ENCODE measurements at places on chromosomes 6 and 20.

GRCh38 chr6:24899136-24899996 lies 36.4 kb downstream of the RIPOR2 start:
- no peak for DNase-seq

- no peak for DNase-seq
Measured at GRCh38 chr20:3696200-3696599, 14.4 kb upstream of the ADAM33 start.

- DNase-seq = no peak
Measured at GRCh38 chr6:49526598-49526997, 23.9 kb upstream of the C6orf141 start.

DNA sequence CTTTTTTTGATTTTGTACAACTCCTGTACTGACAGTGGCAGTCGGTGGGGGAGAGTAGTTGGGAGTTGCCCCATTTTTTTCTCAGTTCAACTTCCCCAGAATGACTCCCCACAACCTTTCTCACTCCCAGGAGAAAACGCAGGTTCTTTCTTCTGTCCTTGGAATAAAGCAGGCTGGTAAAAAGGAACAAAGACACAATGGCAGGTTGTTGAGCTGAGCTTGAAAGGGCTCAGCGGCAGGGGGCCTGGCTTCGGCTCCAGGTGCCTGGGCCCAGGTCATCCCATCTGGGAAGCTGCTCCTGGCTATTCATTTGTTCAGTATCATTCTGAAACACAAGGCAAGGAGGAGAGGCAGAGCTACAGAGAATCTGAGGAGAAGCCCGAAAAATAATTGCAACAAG lies 46.2 kb downstream of the PROKR2 start:
- no peak for DNase-seq

DNA sequence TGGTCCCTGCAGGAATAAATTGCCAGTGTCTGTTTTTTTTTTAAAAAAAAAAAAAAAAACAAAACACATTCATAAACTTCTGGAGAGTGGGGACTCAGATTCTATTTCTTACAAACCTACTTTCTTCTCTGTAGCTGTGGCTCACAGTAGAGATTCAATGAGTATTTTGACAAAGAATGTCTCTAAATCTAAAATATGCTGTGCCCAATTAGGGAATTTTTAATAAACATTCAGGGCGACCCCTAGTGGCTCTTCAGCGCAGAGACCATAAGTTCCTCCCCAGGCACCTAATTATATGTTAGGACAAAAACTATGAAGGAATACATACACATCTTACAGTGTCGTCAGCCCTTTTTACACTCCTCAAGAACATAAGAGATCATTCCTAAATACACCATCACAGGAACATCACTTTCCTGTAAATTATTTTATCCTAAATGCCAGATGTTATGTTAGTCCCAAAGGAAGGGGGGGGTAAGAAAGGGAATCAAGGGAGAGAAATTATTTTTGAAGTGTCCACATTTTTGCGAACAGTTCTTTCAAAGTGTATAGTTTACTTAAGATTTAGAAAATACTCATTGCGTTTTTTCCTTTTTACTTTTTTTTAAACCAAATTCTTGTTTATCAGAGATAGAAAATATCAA lies 21.8 kb upstream of the NAA20 start:
- DNase-seq = no peak

- no peak for DNase-seq
Measured at GRCh38 chr6:96466147-96466863, 55.3 kb upstream of the UFL1 start.

GRCh38 chr6:160775792-160776580 lies 73.9 kb downstream of the PLG start:
- no peak for DNase-seq

GRCh38 chr6:3970097-3970496 lies 108.8 kb downstream of the FAM217A start:
- DNase-seq = no peak

- DNase-seq = no peak
Measured at GRCh38 chr20:5133998-5134397, 7.2 kb downstream of the CDS2 start.

- no peak for DNase-seq
Measured at GRCh38 chr20:34636648-34637047, 40.2 kb downstream of the PIGU start.

DNA sequence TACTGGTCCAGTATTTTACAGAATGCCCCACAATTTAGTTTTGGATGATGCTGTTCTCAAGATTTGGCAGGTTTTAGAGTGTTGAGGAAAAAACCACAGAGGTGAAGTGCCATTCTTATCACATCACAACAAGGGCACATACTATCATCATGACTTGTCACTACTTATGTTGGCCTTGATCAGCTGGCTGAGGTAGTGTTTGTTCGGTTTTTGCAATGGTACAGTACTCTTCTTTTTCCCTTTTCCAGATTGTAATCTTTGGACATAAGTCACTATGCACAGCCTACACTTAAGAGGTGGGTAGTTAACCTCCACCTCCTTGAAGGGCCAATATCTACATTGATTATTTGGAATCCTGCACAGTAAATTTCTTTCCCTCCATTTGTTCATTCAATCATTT lies 8.8 kb downstream of the TENT5A start:
- no peak for DNase-seq

- DNase-seq = no peak
Measured at GRCh38 chr6:16882230-16882629, 121.0 kb upstream of the ATXN1 start.

DNA sequence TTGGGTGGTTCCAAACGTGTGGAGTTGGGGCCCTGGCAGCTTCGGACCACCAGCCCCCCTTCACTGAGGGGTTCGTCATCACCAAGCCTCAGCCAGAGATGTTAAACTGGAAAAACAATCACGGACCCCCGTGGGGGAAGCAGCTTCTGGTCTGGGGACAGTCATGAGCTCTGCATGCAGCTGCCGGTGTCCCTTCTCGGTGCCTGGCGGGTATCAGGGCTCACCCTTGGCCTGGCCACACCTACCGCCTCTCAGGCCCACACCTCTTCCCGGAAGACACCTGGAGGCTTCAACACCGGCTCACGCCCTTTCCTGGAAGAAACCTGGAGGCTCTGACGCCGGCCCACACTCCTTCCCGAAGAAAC lies 77.8 kb upstream of the BHLHE23 start:
- no peak for DNase-seq

- peak; percentile 38 for DNase-seq
Measured at GRCh38 chr20:34874094-34874654, 1.5 kb upstream of the GGT7 start.
